HuH-7.5 (cell line): ENCODE measurements at places on chromosomes 2 and 18.

DNA sequence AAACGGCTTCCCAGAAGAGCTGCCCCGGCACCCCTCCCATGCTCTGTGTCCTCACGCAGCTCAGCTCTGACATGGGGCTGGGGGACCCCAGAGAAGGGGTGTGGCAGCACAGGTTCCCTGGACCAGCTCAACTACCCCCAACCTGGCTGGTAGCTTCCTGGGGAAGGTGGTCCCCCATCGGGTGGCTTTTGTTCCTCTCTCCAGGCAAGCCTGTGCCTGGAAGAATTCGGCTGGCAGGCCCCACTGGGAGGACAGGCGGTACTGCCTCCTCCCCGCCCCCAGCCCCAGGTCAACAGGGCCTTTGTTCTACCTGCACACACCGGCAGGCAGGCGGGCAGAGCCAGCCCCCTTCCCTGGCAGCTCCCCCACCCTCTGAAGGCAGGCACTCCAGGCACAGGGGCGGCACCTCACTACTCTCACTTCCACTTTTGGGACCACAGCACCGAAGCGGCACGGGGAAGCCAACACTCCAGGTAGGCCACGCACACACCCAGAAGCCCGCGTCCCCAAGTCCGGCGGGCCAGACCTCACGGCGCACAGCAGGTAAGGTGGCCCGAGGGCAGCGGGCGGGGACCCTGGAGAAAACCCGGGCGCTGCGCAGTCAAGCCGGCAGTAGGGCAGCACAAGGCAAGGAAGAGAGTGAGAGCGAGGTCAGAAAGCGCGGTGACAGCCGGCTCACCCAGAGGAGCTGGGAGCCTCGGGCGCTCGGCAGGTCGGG is 1.3 kb downstream of the HS6ST1 start:
- DNase-seq, result no peak

- no peak for DNase-seq
Observed at GRCh38 chr2:215658635-215659305, 222.9 kb upstream of the FN1 start.

GRCh38 chr2:67446491-67446911 is 49.4 kb downstream of the ETAA1 start:
- no peak for DNase-seq

- DNase-seq, result no peak
Observed at GRCh38 chr18:56974141-56974540, 172.7 kb upstream of the BOD1L2 start.

- DNase-seq, result no peak
Observed at GRCh38 chr2:120693121-120693520, 42.5 kb upstream of the GLI2 start.

GRCh38 chr2:75882530-75882929 is 171.8 kb upstream of the GCFC2 start:
- DNase-seq, result no peak

DNA sequence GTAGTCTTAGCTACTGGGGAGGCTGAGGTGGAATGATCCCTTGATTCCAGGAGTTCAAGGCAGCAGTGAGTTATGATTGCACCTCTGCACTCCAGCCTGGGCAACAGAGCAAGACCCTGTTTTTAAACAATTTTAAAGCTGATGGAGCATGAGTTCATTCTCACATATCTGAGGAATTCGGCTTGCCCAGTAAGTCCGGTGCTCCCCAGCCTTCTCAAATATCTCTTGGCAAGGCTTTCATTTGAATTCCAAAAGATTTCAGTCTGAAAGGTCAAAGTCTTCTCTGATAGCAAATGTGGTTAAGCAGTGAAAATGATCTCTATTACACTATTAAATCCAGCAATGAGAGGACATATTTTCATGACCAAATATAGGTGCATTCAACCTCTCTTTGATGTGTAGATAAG is 27.9 kb downstream of the PIEZO2 start:
- no peak for DNase-seq

DNA sequence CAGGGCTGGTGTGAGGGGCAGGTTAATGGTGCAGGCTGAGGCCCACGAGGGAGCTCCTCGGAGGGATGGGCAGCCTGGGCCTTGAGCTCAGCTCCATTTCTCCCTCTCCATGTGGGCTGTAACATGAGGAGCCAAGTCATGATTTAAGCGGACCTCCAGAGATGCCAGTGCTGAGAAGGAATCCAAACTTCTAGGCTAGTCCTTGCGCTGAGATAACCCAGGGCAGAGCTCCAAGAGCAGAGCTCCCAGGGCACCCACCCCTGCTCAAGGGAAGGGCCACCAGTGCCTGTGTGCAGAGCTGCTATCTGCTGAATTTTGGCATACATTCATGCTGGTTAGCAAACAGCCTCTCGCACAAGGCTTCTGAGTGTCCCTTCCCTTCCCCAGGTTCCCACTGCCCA is 95.1 kb downstream of the MRO start:
- no peak for DNase-seq

- no peak for DNase-seq
Observed at GRCh38 chr18:41864216-41864615, 90.8 kb upstream of the PIK3C3 start.

GRCh38 chr2:178756843-178757242 is 50.4 kb downstream of the TTN start:
- DNase-seq, result no peak

DNA sequence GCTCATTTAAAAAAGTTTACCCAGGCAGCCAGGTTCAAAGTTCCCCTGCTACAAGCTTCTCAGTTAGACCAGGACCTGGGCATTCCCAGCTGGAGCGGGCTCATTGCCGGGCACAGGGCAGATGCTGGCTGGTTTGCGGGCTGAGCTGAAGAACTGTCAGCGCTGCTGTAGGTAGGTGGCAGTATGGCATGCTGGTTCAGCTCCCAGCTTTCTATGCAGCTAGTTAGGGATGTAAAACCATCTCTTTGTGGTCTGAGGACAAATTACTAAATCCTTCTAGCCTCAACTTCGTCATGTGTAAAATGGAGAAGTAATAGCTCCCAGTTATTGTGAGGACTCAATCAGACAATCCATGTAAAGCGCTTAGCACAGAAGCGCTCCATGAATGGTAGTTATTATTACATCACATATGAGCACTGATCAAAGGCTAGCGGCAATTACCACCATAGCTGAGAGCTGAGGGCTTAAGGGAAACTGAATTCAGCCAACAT is 2.4 kb upstream of the LDLRAD4 start:
- DNase-seq, result peak; percentile 89

- no peak for DNase-seq
Observed at GRCh38 chr2:238633426-238634328, 206.9 kb downstream of the ASB1 start.

- DNase-seq, result no peak
Observed at GRCh38 chr18:68840554-68841263, 42.8 kb downstream of the CCDC102B start.

- no peak for DNase-seq
Observed at GRCh38 chr18:36735130-36735529, 93.7 kb downstream of the TPGS2 start.

DNA sequence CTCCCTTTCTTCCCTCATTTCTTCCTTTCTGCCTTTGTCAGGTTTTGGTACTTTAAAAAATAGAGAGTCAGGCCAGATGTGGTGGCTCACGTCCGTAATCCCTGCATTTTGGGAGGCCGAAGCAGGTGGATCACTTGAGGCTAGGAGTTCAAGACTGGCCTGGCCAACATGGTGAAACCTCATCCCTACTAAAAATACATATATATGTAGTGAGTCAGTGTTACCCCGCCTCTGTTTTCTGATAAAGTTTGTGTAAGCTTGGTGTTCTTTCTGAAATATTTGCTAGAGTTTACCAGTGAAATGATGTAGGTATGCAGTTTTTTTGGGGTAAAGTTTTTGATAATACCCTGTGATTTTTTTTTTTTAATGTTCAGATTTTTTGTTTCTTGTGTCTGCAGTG is 58.8 kb downstream of the DGKD start:
- no peak for DNase-seq

- no peak for DNase-seq
Observed at GRCh38 chr18:66534110-66534509, 69.8 kb downstream of the CDH19 start.

- no peak for DNase-seq
Observed at GRCh38 chr18:41060967-41061366, 894.1 kb upstream of the PIK3C3 start.

GRCh38 chr2:151344906-151345305 is 12.5 kb upstream of the TNFAIP6 start:
- no peak for DNase-seq

- no peak for DNase-seq
Observed at GRCh38 chr18:44696892-44697291, 16.2 kb downstream of the SETBP1 start.

- DNase-seq, result no peak
Observed at GRCh38 chr18:79606621-79607331, 72.8 kb upstream of the CTDP1 start.

GRCh38 chr2:239365782-239366435 is 34.9 kb downstream of the HDAC4 start:
- no peak for DNase-seq

- no peak for DNase-seq
Observed at GRCh38 chr2:120001471-120001870, 11.4 kb upstream of the EPB41L5 start.
